Activated gamma-delta T cell (primary cell): ENCODE measurements at places on chromosomes 12 and 14.

DNA sequence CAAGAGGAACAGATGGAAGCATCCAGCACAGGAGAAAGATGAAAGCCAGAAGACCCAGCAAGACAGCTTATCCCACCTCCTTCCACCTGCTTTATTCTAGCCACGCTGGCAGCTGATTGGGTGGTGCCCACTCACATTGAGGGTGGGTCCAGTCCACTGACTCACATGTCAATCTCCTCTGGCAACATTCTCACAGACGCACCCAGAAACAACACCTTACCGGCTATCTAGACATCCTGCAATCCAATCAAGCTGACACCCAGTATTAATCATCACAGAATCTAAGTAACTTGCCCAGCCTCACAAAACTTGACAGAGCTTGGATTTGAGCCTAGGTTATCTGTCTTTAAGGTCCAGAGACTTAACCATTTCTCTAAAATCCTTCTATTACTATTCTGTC is 208.9 kb downstream of the PAH start:
- no peak for DNase-seq

GRCh38 chr14:78104160-78104559 is 66.0 kb upstream of the NRXN3 start:
- no peak for DNase-seq

- no peak for DNase-seq
Measured at GRCh38 chr12:41407232-41407799, 219.2 kb downstream of the PDZRN4 start.

GRCh38 chr12:124531281-124531745 is 36.1 kb downstream of the NCOR2 start:
- no peak for DNase-seq

- peak; percentile 20 for DNase-seq
Measured at GRCh38 chr14:50559990-50560930, at the start of gene ATL1. Gene ATL1, plus strand, starts transcription at chr14:50560145. Its CDS starts 121 bp downstream, at chr14:50560266.

DNA sequence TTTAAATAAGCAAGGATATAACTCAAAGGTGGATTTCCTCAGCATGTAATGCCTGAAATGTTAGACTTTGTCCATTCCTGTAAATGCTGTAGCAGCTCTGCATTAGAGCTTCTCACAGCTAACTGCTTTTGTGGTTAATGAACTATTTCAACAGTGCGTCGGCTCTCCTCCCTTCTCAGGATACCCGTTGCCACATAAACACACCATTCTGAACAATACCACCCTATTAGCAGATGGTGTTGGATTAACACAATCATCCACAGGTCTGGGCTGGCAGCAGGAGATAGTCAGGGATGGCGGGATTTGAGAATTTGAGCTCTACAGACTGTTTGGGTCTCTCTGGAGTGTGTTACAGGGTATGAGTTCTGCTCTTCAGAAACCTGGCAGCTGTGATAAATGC is 33.5 kb upstream of the C12orf42 start:
- no peak for DNase-seq

- DNase-seq: no peak
Measured at GRCh38 chr12:73950507-73950906, 587.1 kb upstream of the ATXN7L3B start.

- DNase-seq: no peak
Measured at GRCh38 chr14:100404419-100404818, 81.3 kb downstream of the SLC25A47 start.

- DNase-seq: no peak
Measured at GRCh38 chr12:42128327-42128726, 16.3 kb downstream of the GXYLT1 start.

DNA sequence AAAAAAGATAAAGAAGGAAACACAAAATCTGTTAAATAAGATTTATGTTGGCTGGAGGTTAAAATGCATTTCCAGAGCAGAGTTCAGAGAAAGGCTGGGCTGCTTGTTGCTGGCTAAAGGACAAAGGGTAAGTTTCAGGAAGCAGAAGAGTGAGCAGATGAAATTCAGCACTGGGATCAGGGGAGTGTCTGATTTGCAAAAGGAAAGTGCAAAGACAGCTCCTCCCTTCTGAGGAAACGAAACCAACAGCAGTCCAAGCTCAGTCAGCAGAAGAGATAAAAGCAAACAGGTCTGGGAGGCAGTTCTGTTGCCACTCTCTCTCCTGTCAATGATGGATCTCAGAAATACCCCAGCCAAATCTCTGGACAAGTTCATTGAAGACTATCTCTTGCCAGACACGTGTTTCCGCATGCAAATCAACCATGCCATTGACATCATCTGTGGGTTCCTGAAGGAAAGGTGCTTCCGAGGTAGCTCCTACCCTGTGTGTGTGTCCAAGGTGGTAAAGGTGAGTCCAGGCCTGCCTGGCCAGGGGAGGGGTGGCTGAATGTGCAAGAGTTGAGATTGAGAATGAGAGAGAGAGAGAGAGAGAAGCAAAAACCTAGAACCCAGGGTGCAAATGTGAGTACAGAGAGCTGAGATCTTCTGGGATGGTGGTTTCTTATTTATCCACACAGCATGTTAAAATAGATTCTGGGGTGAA is at the start of gene OAS1:
OAS1 (plus strand) TSS at position 251 of the 703 bp plus-strand sequence; CDS start at position 329, 78 bp downstream.
- no peak for DNase-seq

- DNase-seq: no peak
Measured at GRCh38 chr12:2214411-2214810, 161.6 kb downstream of the CACNA1C start.

GRCh38 chr12:2693244-2693860 is 101.4 kb upstream of the FKBP4 start:
- no peak for DNase-seq

DNA sequence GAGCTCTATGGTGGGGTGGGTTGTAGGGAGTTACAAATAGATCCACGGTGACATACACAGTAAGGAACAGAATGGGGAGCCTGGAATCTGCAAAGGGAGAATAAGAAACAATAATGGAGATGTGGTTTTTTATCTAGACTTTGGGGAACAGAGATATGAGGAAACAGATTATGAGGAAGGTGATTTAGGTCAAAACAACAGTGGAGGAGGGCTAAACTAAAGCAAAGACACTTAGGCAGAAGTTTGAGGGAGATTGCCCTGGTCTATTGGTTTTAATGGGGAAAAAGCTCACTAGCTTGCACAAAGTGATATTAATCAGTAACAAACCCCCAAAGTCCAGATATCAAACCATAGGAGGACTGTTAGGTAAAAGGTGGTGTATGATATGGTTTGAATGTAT is 144.5 kb upstream of the DYRK2 start:
- no peak for DNase-seq

GRCh38 chr14:95460647-95461478 is 55.6 kb downstream of the SYNE3 start:
- DNase-seq: no peak

DNA sequence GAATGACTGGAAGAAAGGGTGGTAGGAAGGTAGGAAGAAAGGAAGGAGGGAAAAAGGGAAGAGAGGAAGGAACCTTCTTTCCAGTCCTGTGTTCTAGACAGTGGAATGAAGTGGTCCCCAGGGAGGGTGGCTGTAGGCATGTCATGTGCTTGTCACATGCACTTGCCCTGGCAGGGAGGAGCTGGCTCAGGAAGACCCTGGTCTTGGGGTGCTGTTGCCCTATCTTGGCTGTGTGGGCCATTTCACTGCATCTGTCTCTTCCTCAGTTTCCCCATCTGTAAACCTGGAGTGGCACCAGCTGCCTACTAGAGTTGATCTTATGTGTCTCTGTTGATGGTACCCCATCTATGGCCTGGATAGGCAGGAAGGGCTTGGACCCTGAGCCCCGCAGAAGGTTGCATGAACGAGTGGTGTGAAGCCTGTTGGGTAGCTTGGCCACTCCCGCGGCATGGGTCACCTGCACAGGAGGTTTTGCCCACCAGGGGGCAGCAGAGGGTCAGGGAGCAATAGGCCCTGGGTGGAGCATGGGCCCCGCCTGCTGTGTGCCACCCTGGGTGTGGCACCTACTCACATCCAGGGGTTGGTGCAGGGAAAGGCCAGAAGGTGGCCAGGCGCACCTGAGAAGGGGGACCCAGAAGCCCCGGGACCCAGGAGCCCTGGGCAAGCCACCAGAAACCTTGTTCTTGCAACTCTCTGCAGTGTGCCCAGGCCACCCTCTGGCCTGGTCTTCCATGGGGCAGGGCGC is 25.1 kb downstream of the MEG3 start:
- DNase-seq: peak; percentile 33

DNA sequence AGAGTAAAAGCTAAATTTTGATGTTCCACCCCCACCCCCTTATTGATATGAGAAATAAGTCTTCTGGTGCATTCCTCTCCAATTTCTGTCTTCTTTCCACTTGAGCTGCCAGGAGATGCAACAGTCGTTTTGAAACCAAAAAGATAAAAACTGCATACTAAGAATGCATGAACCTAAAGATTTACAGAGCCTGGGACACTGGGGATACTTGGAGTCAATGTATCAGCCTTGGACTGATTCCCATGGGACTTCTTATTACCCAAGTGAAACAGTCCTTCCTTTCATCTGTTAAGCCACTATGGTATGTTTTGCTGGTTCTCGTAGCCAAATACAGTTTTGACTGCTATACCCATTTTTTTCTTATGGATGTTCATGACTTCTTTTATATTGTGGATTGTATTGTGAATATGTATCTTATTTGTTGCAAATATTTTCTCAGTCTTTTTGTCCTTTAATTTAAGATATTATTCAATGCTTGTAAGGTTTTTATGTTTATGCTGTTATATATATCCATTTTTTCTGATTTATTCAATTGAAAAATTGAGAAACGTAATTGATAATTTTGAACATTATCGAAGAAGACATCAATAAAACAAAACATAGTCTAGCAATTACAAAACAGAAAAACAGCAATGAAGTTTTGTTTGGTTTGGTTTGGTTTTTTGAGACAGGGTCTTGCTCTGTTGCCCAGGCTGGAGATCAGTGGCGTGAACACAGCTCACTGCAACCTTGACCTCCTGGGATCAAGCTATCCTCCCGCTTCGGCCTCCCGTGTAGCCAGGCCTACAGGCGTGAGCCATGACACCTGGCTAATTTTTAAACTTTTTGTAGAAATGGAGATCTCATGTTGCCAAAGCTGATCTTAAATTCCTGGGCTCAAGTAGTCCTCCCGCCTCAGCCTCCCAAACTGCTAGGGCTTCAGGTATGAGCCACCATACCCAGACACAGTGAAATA is 85.4 kb upstream of the ETV6 start:
- DNase-seq: no peak

DNA sequence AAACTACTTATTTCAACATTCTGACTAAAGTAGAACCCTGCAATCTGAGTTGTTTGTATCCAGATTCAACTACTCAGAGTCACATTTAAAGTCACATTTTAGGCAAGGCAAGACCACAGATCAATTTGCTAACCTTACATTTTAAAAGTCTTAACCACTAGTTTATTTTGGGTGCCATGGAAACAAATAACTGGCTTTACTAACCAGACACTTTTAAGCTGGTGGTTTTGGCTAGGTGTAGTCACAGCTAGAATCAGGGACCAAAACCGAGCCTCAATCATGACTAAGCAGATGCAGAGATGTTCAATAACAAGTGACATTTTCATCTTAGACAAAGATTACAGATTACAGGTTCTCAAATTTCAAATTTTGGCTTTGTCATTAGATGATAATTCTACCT is 115.3 kb downstream of the PDE6H start:
- no peak for DNase-seq

GRCh38 chr12:9867531-9867930 is 1.6 kb downstream of the CLEC2B start:
- no peak for DNase-seq

DNA sequence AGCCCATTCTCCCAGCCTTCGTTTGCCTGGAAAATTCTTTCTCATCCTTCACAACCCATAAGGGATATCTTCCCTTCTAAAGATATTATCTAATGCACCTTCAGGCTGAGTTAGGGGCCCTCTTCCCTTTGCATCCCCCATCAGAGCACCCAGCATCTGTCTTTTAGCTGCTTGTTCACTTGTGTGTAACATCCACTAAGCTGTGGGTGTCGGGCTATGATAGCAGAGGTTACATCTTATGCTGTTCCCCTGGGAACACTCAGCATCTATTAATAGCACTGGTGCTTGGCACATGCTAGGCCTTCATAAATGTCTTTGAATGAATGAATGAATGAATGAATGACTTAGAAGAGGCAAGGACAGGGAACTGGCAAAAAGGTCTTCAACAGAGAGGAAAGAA is 131.8 kb downstream of the NUAK1 start:
- DNase-seq: no peak
